ENCODE measurements at places on chromosomes 1 and 21.

- no peak for DNase-seq
Measured at GRCh38 chr1:115400891-115401290, 62.8 kb upstream of the NGF start.

DNA sequence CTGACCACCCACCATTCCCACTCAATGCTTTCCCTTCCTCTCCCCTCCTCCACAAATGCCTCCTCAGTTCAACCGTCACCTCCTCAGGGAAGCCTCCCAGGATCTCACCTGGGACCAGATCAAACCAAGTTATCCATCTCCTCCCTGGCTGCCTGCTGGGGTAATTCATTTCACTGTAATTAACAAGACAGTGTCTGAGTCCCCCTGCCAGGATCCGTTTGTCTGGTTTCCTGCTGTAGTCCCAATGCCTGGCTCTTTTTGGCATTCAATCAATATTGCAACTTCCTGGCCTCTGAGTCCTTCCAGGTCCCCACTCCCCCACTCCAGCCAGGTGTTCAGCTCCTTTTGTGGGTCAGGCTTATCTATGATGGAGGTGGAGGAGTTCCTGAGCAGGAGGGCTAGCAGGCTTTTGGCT lies 687.7 kb downstream of the PTPRU start:
- DNase-seq: no peak

- DNase-seq: peak; percentile 54
Measured at GRCh38 chr1:215749414-215749813, 182.3 kb downstream of the KCTD3 start.

DNA sequence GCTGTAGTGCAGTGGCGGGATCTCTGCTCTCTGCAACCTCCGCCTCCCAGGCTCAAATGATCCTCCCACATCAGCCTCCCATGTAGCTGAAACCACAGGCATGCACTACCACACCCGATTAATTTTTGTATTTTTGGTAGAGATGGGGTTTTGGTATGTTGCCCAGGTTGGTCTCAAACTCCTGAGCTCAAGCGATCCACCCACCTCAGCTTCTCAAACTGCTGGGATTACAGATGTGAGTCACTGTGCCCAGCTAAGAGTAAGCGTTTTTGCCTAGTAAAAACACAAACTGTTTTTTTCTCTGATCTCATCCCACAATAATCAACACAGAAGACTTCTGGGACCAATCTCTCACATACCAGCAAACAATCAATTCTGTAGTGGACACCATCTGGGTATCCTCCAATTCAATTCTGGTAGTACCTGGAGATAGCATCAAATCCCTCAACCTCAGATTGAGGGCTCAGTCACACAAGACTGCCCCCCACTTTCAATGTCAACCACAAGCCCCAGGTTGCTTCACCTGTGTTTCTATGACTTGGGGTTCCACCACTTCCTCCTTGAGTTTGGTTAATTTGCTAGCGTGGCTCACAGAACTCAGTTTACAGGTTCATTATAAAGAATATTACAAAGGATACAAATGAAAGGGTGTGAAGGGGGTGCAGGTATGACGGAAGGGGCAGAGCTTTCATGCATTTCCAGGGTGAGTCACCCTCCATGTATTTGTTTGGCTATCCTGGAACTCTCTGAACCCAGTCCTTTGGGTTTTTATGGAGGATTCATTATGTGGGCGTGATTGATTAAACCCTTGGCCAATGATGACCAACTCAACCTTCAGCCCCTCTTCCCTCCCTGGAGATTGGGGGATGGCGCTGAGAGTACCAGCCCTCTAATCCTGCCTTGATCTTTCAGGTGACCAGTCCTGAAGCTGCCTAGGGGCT lies 40.0 kb upstream of the RHOU start:
- no peak for DNase-seq

GRCh38 chr1:97898948-97899347 lies 21.9 kb downstream of the DPYD start:
- no peak for DNase-seq

GRCh38 chr1:41020109-41020576 lies 1.4 kb downstream of the SLFNL1 start:
- DNase-seq: no peak

DNA sequence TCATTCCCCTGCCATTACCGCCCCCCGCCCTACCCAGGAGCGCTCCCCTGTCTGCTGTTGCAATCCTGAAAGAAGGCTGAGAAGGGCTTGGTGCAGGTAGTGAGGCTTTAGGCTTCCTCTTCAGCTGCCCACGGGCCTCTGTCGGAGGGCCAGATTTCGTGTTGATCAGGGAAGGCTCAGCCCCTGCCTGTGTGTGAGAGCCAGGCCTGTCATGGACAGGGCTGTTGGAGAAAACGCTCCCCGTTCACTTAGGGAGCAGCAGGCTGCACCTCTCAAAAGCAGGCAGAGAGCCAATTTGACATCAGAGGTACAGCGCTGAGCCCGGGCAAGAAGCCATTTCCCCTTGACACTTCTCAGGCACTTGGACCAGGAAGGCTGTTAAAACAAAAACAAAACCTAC lies 19.0 kb downstream of the TEX35 start:
- no peak for DNase-seq

DNA sequence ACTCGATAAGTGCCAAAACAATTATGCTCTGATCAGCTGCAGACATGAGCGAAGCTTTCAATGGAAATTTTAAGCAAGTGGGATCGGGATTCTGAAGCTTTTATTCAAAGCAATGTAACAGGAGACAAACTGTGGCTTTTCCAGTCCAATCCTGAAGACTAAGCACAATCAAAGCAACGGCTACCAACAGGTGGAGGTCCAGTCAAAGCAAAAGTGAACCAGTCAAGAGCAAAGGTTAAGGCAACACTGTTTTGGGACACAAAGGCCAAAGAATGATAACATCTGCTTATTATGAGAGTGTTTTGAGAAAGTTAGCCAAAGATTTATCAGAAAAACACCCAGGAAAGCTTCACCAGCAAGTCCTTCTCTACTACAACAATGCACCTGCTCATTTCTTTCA lies 170.1 kb downstream of the SEC16B start:
- no peak for DNase-seq

Measured in non-pigmented ciliary epithelial cell (primary cell).